KBM-7 (cell line): ENCODE measurements at places on chromosomes 2 and 18.

GRCh38 chr2:239190361-239190760, 210.5 kb downstream of the HDAC4 start:
- DNase-seq = no peak

- no peak for DNase-seq
These were observed 120.7 kb upstream of the AGAP1 start for GRCh38 chr2:235373171-235373570.

- no peak for DNase-seq
These were observed 61.9 kb upstream of the PSMD14 start for GRCh38 chr2:161246281-161246680.

DNA sequence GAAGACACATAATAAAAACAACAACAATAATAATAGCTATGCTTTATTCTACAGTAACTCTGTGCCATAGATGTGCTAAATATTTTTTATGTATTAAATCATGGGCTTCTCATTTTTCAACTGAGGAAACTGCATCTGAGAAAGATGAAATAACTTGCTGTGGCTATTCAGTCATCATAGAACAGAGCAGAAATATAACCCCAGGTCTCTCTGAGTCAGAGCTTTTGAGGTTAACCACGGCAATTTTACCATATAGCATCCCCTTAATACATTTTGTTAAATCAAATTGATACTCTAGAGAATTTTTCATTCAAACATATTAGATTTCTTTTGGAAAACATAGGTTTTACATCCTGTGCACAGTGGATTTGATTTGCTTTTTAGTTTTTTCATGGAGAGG, 586.6 kb upstream of the KLHL29 start:
- DNase-seq = no peak

DNA sequence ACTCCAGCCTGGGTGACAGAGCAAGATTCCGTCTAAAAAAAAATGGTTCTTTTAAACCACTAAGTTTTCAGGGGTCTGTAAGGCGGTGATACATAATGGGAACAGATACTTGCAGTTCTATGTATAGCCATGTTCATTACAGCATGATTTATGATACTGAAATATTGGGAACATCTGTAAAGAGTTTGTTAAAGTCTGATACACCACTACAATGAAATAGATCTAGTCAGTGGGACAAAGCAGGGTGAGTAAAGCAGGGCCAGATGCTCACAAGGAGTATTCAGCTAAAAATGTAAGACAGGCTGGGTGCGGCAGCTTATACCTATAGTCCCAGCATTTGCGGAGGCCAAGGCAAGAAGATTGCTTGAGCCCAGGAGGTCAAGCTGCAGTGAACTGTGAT, 6.2 kb upstream of the ING5 start:
- DNase-seq = no peak

DNA sequence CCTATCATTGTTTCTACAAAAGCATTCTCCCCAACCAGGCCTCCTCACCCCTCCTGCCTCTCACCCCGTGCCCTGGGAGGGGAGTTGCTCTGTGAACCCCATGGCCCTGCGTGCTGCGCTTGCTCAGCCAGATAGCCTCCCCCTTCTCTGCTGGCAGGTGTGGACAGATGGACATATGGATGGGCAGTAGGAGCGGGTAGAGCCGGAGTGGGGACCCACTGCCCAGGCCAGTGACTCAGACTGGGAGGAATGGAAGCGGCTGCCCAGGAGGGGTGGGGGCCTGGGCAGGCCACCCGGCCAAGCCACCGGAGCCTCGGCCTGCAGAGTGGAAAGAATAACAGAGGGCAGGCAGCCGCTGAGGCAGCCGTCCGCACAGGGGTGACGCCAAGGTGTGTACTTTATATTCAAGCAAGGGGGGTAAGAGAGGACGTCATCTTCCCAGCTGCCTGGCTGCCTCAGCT, 8.7 kb downstream of the CYP26B1 start:
- DNase-seq = no peak

DNA sequence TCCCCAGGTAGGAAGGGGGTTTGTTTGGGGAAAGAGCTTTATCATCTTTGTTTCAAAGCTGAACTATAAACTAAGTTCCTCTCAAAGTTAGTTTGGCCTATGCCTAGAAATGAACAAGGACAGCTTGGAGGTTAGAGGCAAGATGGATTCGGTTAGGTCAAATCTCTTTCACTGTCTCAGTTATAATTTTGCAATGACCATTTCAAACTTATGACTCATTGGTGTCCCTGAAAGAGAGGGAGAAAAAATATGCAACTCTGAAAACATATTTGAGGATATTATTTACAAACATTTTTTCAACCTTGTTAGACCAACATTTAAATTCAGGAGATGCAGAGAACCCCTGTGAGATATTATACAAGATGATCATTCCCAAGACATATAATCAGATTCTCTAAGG, 95.7 kb downstream of the EFEMP1 start:
- DNase-seq = no peak

DNA sequence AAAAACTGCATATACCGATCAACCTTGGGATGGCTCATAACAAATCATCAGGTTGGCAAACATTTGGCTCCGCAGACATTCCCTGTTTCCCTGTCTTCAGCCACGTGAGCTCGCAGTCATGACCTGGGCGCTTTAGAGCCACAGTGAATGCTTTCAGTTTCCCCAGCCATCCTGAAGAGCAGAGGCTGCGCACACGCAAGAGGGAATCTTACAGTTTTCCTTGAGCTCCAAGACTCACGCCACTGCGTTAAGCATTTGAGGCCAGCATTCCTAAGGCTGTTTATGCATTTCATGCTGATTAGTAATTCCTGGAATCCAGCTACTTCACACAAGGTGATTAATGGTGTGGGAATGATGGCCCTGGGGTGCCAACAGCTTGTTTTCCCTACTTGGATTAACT, 95.1 kb downstream of the MTCL1 start:
- DNase-seq = no peak

GRCh38 chr2:176088048-176088936, 4.2 kb upstream of the HOXD13 start:
- peak; percentile 59 for DNase-seq
